ENCODE measurements at places on chromosomes 2 and 18. TPM values are rescaled to one million over a fixed set of nuclear protein-coding genes. Genes with fewer than 3 reads are reported as not detected.

GRCh38 chr18:53417003-53417402 lies 807.5 kb downstream of the MBD2 start:
- H3K36me3 ChIP-seq = no peaks in the 10 kb centered on the region
- H3K27me3 ChIP-seq = no peaks in the 10 kb centered on the region

DNA sequence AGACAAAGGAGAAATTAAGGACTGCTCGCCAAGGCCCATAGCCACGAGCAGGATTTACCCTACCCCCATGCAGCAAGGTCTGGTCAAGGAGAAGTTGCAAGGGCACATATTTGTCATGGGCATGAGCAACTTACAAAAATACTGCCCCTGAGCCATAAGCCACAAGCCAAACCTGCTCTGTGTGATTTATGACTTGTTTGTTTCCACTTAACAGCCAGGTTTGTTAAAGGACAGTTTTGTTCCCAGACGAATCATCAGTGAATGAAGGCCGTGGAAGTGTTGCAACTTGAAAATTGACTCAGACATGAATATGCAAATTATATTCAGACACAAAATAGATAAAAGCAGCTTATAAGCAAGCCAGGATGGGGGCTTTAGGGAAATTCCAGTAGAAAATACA lies 31.3 kb upstream of the EVA1A start:
- H3K27me3 ChIP-seq = peaks cover 20% of the 10 kb centered on the region
- H3K4me1 ChIP-seq = no peaks in the 10 kb centered on the region
- no peak overlapping the region for H3K27ac ChIP-seq
- H3K4me3 ChIP-seq = no peak overlapping the region
- no peak for DNase-seq

The ELOA2 gene
- not detected for total RNA-seq

The FOXD4L1 gene
- total RNA-seq = not detected

- no peak for DNase-seq
- no peaks in the 10 kb centered on the region for H3K4me1 ChIP-seq
- H3K4me3 ChIP-seq = no peak overlapping the region
- no peaks in the 10 kb centered on the region for H3K27me3 ChIP-seq
- H3K36me3 ChIP-seq = no peaks in the 10 kb centered on the region
- H3K27ac ChIP-seq = no peak overlapping the region
Observed at GRCh38 chr2:116706396-116706795, 1108.1 kb upstream of the DDX18 start.

The GREB1L gene
- total RNA-seq = not detected

The CHRND gene
- not detected for total RNA-seq

GRCh38 chr2:49811502-49811901 lies 657.2 kb upstream of the FSHR start:
- H3K27me3 ChIP-seq = no peaks in the 10 kb centered on the region
- H3K36me3 ChIP-seq = no peaks in the 10 kb centered on the region
- no peak for DNase-seq
- no peak overlapping the region for H3K4me3 ChIP-seq

The ERFE gene
- total RNA-seq = 0.88 TPM

GRCh38 chr2:100765481-100765880 lies 54.5 kb upstream of the NPAS2 start:
- H3K36me3 ChIP-seq = no peaks in the 10 kb centered on the region
- DNase-seq = no peak
- no peak overlapping the region for H3K27ac ChIP-seq
- H3K4me1 ChIP-seq = no peaks in the 10 kb centered on the region

The ZSWIM2 gene
- total RNA-seq = not detected

The HAT1 gene
- total RNA-seq = 52.5 TPM

DNA sequence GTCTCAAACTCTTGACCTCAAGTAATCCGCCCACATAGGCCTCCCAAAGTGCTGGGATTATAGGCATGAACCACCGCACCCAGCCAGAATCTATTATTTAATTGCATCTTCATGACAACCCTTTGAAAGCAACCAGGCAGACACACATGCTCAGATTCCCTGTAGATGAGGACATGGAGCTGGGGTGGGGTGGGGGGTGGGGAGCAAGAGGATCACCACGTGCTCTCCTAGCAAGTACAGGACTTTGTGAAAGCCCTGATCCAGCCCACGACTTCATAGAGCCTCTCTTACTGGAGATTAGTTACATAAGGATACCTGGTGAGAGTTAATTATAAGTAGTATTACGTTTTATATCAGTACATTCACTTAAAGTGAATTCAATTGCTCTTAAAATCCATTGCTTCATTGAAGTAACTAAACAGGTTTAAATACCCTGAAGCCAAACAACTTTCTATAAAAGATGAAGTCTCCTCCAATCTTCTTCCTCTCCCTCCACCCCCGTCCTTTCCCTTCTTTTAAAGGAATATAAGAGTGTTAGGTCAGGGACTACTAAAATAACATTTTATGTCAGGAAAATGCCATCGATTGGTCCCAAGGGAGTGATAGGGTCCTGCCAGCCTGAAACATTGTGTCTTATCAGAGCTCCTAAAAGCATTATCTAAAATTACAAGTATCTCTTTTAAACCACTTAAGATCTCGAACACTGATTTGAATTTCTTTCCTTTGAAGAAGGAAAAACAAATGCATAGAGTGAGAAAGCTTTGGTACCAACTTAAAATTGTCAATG lies 123.9 kb downstream of the EPHA4 start:
- H3K4me1 ChIP-seq = peaks cover 9% of the 10 kb centered on the region
- H3K4me3 ChIP-seq = no peak overlapping the region
- H3K27me3 ChIP-seq = no peaks in the 10 kb centered on the region
- no peaks in the 10 kb centered on the region for H3K36me3 ChIP-seq
- no peak overlapping the region for H3K27ac ChIP-seq
- no peak for DNase-seq
